ENCODE measurements at places on chromosomes 2 and 18.

GRCh38 chr2:18998491-18998890 is 359.9 kb downstream of the OSR1 start:
- no peak for DNase-seq

GRCh38 chr2:230942920-230943896 is 18.2 kb upstream of the GPR55 start:
- DNase-seq = peak; percentile 8

GRCh38 chr18:11336241-11336640 is 186.9 kb upstream of the PIEZO2 start:
- DNase-seq = no peak

- no peak for DNase-seq
Observed at GRCh38 chr18:45412577-45412976, 202.7 kb upstream of the SLC14A2 start.

- DNase-seq = no peak
Observed at GRCh38 chr2:65918760-65919187, 486.4 kb upstream of the SPRED2 start.

- no peak for DNase-seq
Observed at GRCh38 chr2:236870370-236870769, 215.3 kb upstream of the COPS8 start.

GRCh38 chr2:143604566-143604959 is 475.3 kb downstream of the ARHGAP15 start:
- DNase-seq = no peak

GRCh38 chr18:76524900-76525698 is 30.1 kb upstream of the ZNF516 start:
- no peak for DNase-seq

DNA sequence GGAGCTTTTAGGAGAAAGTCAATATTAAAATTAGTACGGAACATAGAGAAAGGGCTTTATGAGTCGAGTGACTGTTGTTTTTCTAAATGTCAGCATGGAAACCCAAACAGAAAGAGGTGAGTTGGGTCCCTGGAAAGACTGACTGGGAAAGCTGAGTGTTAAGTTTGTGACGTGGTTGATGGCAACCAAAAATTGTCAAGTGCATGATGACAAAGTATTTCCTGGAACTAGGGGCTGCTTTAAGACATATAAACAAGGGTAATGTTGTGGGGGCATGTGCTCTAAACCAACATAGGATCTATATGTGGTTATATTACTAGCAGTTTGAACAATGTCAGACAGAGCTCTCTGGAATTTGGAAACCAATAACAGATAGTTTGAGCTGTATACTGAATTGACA is 50.9 kb upstream of the GPD2 start:
- DNase-seq = no peak

DNA sequence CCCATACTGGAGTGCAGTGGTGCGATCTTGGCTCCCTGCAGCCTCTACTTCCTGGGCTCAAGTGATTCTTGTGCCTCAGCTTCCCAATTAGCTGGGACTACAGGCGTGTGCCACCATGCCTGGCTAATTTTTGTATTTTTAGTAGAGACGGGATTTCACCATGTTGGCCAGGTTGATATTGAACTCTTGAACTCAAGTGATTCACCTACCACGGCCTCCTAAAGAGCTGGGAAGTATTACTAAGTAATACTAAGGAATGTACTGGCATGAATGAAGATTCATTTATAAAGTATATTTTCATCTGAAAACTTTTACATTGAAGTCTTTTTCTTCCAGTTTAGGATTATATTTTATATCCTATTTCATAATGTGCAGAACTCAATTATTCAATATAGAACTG is 38.1 kb downstream of the NUP35 start:
- DNase-seq = no peak

DNA sequence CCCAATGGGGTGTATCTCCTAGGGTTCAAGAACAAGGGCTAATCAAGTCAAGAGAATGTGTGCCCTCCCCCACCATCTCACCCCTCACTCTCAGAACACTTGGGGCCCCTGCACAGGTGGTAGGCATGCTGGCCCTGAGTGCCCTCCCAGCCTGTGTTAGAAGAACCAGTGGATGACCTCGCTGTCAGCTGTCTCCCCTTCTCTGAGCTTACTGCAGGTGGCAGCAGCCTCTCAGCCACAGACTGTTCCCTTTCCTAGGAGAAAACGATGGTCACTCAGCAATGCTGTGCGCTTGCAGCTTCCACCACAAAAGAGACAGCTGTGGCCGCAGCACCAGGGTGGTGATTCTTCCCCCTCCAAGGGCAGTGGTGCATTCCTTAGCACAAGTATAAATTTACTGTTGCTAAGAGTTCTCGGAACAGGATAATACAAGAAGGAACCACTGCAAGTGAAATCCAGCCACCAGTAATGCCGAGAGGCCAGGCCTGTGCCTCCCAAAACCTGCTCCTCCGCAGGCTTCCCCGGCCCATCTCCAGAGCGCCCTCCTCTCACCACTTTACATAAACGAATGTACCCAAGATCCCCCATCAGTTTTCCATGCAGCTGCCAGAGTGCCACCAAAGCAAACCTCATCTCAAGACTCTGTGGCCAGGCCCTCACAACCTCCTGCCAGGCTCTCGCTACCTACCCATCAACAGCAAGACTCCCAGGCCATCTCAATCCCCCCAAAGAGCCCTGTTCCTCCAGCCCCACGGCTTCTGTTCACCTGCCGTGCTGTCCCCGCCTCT is 935 bp upstream of the RAMP1 start:
- no peak for DNase-seq

GRCh38 chr2:237922641-237923361 is 44.0 kb upstream of the UBE2F start:
- DNase-seq = no peak

GRCh38 chr2:231321021-231321420 is 74.5 kb upstream of the B3GNT7 start:
- no peak for DNase-seq

DNA sequence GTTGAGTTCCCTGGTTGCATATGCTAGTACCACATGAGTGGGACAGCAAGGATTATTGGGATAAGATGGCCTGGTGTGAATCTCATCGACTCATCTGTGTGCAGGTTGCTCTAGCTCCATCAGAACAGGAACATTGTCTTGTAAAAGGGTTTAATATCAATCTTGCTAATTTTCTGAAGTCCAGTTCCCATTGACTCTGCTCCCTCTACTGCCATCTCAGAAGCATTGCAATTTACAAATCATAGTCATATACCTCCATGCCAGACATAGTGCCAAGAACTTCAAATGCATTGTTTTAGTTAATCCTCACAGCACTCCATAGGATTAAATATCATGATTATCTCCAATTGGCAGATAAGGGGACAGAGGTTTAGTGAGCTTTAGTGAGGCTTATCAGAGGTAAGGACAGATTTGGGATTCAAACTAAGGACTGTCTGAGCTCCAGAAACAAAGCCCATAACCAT is 4.8 kb upstream of the STAT4 start:
- peak; percentile 53 for DNase-seq

- peak; percentile 43 for DNase-seq
Observed at GRCh38 chr2:111897924-111898702, at the start of gene MERTK. TSS of gene MERTK (plus strand) at chr2:111898607. CDS start at chr2:111898736, 129 bp downstream.

DNA sequence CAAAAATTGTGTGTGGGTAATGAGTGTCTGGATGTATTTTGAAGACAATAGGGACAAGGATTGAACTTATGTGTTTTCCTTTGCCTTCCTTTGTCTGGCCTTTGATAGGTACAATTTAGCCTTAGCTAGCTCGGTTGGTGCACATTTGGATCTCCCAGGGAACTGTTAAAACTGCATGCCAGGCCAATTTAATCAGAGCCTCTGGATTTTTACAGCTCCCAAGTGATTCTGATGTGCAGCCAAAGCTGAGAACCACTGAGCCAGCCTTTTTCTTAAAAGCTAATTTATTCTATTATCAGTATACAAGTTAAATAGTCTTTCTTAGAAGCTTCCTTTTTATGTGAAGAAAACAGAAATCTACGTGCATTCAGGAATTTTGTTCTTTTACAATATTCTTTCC is 25.0 kb downstream of the PLEK start:
- DNase-seq = no peak

- no peak for DNase-seq
Observed at GRCh38 chr2:75407038-75407530, 153.7 kb downstream of the EVA1A start.

GRCh38 chr2:171810422-171811244 is 83.4 kb downstream of the SLC25A12 start:
- no peak for DNase-seq

DNA sequence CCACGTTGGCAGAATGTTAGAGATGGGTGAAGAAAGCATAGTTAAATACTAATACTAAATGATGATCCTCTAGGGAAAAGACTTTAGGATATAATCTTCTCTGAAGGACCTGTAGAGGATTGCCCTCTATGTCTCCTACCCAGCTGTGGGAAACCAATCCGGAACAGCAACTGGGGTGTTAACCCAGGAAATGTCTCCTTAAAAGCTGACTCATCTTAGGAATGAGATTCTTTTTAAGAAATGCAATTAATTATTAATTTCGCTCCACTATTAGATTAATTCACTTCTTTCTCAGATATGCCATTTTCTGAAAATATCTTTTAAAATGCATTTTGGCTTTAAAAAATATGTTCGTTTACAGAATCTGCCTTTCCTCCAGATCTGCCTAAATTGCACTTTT is 7.4 kb downstream of the SCN3A start:
- DNase-seq = no peak

GRCh38 chr18:629269-630150 is 27.9 kb upstream of the TYMS start:
- no peak for DNase-seq

DNA sequence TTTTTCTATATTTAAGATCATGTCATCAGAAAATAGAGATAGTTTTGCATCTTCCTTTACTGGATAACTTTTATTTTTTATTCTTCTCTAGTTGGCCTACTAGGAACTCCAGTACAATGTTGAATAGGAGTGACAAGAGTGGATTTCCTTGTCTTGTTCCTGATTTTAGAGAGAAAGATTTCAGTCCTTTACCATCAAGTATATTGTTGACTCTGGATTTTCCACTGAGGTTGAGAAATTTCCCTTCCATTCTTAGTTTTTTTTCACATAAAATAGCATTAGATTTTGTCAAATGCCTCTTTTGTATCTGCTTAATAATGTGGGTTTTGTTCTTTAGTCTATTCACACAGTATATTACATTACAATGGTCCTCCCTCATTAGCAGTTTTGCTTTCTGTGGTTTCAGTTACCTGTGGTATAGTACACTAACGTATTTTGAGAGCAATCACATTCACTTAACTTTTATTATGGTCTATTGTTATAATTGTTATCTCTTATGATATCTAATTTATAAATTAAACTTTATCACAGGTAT is 105.5 kb downstream of the THADA start:
- DNase-seq = no peak

DNA sequence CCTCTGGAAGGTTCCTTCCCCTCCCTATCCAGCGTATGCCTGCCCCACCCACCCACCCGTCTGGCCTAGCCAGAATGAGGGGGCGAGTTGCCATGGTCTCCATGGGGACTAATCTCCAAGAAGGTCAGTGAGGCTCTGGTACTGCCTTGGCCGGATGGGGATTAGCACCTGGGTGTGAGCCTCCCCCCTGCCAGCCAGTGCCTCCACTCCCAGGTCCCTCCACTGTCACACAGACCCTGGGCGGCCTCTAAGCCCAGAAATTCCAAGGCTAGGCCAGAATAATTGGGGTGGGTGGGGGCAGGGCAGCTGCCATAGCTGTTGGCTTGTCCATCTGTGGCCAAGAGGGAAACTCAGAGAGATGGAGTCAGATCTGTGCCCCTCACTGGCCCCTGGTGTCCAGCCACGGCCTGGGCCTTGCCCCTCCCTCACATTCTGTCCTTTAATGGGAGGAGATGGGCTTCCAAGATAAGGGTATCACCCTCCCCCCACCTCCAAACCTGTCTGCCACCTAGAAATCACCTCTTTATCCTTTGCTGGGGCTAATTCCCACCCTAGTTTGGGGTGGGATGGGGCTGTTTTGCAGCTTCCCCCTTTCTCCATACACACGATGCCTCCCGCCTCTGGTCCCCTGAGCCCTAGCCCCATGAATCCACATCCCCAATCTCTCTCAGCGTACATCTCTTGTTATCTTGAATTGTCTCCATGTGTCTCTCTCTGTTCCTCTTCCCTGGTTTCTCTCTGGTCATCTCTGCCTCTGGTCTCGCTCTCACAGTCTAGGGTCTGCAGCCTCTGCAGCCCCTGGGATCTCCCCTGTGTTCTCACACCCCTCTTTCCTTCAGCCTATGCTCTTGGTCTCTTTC is 6.0 kb upstream of the CRYBA2 start:
- DNase-seq = no peak

DNA sequence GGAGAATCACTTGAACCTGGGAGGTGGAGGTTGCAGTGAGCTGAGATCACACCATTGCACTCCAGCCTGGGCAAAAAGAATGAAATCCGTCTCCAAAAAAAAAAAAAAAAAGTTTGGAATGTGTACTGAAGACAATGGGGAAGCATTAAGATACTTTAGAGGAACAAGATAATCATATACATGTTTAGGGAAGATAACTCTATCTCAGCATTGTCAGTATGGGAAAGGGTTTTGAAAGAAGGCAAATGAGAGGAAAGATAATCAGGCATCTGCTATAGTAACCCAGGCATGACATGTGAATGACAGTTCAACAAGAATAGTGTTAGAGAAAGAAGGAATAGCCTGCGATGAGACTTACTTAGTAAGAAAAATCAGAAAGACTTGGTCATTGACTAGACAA is 112.0 kb downstream of the ATAD2B start:
- no peak for DNase-seq

DNA sequence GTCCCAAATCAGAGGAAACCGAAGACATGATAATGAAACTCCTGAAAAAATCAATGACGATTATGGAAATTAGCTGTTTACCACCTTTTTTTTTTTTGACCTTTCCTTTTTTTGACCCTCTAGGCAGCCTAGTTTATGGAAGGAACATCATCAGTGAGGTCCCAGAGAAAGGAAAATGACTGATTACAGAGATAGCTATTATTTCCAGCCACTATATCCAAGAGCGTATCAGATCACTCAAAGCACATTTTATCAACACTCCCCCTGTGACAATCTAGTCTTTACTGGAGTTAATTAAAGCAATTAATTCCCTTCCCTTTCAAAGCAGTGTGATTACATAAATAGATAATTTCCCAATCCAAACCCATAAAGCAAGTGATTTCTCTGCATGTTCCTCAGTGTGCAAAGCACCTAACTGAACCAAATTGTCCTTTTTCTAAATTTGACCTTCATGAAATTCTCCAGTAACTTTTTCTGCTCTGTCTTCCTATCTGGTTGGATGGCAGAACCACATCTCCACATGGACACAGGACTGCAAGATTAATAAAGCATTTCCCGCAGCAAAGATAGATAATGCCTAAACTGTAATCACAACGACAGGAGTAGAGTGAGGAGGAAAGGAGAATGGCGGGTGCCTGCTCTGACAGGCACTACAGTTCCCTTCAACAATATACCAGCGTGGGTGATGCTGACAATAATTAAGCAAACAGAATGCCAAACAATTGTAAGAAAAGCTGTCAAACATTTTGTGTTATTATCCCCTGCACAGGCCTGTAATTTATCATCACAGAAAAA is 194.4 kb downstream of the SLC8A1 start:
- DNase-seq = no peak

GRCh38 chr2:43425659-43426058 is 170.2 kb downstream of the THADA start:
- no peak for DNase-seq

GRCh38 chr2:207123335-207123744 is 42.4 kb downstream of the KLF7 start:
- DNase-seq = no peak

Measured in CD8-positive, alpha-beta memory T cell (primary cell).